ENCODE measurements at places on chromosomes 2 and 18. TPM values are rescaled to one million over a fixed set of nuclear protein-coding genes. Genes with fewer than 3 reads are reported as not detected.

DNA sequence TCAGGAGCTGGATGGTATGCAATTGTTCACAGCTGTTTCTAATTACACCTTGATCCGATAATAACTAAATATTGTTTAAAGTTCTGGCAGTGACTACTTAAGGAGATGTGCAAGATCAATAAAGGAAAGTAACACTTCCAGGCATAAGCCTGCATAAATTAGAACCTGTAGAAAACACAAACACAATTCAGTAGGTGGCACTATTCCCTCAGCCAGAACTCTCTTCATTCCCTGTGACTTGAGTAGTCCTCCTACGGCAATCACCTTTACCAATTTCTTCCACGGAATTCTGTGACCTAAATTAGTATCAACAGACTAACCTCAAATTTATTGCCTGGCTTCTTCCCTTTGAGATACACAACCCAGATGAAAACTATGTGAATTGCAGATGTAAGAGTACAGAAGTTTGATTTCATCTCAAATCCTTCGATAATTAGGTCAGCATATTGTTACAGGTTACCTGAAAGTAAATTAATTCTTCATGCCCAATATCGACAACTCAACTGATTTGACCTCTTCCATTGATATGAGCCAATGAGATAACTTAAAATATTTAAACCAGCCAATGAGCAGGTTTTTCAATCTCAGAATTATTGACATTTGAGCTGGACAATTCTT lies 137.8 kb downstream of the PID1 start:
- peak; percentile 70 for DNase-seq

UGT1A10 gene
- total RNA-seq = 0.41 TPM

SLC9A4 gene
- total RNA-seq = not detected

STPG4 gene
- total RNA-seq = not detected

CAPN14 gene
- 0.16 TPM for total RNA-seq

DNA sequence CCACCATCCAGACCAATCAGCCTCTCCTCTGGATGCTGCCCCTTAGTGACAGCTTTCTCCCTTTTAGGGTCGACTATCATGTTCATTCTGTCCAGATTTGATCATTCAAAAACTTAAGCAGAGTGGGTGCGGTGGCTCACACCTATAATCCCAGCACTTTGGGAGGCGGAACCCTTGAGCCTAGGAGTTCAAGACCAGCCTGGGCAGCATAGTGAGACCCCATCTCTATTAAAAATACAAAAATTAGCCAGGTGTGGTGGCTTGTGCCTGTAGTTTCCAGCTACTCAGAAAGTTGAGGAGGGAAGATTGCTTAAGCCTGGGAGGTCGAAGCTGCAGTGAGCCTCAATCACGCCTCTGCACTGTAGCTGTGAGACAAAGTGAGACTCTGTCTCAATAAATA lies 68.3 kb upstream of the ZCCHC2 start:
- DNase-seq = no peak

DNA sequence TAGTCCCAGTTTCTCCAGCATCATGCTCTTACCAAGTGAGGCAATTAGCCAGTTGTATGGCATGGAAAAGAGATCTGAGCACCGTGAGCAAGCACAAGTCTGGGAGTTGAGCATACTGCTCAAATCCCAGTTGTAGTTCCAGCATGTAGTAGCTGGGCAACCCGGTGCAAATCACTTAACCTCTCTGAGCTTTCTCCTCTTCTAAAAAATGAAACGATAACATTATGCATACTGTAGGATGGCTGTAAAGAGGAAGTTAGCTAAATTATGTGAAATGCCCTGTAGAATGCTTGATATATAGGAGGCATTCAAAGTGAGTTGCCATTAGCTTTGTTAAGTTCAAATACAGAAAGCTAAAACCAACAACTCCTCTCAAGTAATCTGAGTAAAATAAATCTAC lies 164.0 kb upstream of the ZEB2 start:
- DNase-seq = no peak

RGPD4 gene
- 0.16 TPM for total RNA-seq

DNA sequence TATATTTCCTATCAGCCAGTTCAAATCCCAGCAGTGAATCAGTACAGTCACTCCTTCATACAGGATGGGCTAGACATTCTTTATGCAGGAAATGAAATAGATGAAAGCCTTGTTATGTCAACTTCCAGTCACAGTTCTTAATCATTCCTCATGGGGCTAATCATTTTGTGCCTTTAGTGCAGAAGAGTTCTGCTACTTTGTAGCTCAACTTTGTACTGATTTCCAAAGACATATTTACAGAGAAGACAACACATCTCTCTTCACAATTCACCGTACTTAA lies 593.9 kb upstream of the NETO1 start:
- no peak for DNase-seq

- no peak for DNase-seq
Measured at GRCh38 chr2:214904634-214905033, 95.2 kb upstream of the BARD1 start.

SH3BP4 gene
- total RNA-seq = 49.7 TPM

- no peak for DNase-seq
Measured at GRCh38 chr18:79544386-79544963, 135.1 kb upstream of the CTDP1 start.

HTR2B gene
- 33.0 TPM for total RNA-seq

GRB14 gene
- 6.9 TPM for total RNA-seq

TRIM43 gene
- not detected for total RNA-seq

LIMS3 gene
- total RNA-seq = 6.1 TPM

- no peak for DNase-seq
Measured at GRCh38 chr2:76310894-76311633, 600.3 kb upstream of the GCFC2 start.
